ENCODE measurements at places on chromosomes 1 and 21.
A peak's percentile ranks its signal among the peaks of the same experiment; 100 is the strongest.

- DNase-seq = no peak
Measured at GRCh38 chr1:243903041-243903440, 53.0 kb upstream of the AKT3 start.

GRCh38 chr1:105485207-105485606, 1571.3 kb upstream of the PRMT6 start:
- DNase-seq = no peak

GRCh38 chr1:236830560-236830959, 35.5 kb downstream of the MTR start:
- DNase-seq = no peak

- no peak for DNase-seq
Measured at GRCh38 chr1:98556521-98557158, 104.9 kb upstream of the SNX7 start.

DNA sequence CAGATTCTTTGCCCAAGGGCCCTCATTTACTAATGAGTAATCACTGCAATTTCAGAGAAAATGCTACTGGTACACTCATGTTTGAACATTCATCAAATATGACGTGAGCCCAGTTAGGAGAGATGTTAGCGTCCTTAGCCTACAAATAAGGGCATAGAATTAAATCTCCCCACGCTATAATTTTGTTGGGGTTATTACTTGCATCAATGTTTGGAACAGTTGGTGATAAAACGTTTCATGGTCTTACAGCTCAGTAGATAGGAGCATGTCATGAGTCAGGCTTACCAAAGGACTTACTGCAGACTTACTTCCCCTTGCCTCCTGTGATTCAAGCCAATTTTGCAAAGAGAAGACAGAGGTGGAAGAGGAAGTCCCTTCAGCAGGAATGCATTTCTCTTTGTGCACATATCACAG, 304.0 kb downstream of the KIF26B start:
- DNase-seq = no peak

- no peak for DNase-seq
Measured at GRCh38 chr1:206787891-206788290, 15.6 kb upstream of the IL10 start.

DNA sequence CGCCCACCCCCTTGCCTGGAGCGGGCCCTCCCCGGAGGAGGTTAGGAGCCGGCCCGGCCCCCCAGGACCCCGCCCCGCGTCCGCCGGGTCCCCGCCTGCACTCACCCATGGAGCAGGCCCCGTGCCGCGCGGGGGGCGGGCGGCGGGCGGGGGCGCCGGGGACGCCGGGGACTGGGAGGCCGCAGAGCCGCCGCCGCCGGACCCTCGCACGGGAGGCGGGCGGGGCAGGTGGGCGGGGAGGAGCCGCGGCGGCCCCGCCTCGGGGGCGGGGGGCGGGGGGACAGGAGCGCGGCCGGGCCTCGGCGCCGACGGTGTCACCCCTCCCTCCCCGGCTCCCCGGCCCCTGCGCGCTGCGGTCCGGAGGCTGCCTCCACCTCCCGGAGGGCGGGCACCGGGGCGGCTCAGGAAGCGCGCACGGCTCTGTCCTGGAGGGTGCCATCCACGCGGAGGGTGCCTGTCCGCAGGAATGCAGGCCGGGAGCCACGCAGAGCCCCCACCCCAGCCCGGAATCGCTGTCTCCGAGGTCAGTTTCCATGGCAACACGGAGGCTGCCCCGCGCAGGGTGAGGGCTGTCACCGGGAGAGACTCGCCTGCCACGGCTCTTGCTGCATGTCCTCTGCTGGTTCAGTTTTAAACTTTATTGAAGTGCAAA, 5.9 kb upstream of the PLEKHG5 start:
- peak; percentile 68 for DNase-seq

DNA sequence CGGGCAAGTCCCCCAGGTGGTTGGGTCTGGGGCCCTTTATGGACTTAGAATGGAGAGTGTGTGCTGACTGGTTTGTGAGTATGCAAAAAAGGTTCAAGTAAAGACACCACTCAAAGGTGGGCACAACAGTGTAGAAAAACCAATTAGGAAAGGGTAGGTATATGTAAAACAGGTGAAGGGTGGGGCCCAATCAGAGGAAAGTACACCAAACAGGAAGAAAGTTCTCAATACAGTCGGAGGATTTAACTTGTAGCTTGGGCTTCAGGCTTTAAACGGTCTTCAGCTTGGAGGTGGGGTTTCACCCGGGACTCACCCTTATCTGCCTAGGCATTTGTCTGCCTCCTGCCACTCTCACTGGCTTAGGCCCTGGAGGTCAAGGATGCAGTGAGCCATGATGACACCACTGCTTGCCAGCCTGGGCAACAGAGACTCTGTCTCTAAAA, 6.8 kb upstream of the PUM1 start:
- no peak for DNase-seq
